ENCODE measurements at places on chromosomes 3 and 15.

GRCh38 chr3:133042778-133043177, 4.6 kb downstream of the TMEM108 start:
- no peak for DNase-seq

DNA sequence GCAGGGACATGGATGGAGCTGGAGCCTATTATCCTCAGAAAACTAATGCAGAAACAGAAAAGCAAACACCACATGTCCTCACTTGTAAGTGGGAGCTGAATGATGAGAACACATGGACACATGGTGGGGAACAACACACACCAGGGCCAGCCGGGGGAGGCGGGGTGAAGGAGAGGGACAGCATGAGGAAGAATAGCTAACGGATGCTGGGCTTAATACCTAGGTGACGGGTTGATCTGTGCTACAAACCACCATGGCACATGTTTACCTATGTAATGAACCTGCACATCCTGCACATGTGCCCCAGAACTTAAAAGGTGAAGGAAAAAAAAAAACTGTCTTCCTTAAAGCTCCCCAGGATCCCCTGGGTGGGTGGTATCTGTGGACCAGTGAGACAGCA, 87.1 kb downstream of the ADAMTS17 start:
- DNase-seq: no peak

GRCh38 chr15:22978691-22979237, 1.4 kb downstream of the CYFIP1 start:
- peak; percentile 78 for DNase-seq

- DNase-seq: peak; percentile 11
Measured at GRCh38 chr15:85500729-85501128, 120.3 kb downstream of the AKAP13 start.

DNA sequence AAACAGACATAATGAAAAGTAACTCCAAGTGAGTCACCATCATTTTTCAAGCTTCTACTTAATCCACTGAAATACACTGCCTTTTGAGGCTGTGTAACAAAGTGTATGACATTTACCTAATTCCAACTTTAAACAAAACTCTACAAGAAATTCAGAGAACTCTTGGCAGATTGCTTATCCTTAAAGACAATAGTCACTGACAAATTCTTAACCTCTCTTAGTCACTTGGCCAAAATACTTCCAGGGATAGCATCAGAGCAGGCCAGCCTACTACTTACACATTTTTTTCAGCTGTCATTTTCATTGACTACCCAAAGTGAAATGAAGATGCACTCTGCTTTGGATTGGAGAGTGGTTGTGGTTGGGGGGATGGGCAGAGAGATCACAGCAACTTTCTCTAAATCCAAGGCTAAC, 3.6 kb downstream of the WWTR1 start:
- DNase-seq: no peak

- no peak for DNase-seq
Measured at GRCh38 chr15:34241376-34242330, 16.8 kb downstream of the EMC4 start.

DNA sequence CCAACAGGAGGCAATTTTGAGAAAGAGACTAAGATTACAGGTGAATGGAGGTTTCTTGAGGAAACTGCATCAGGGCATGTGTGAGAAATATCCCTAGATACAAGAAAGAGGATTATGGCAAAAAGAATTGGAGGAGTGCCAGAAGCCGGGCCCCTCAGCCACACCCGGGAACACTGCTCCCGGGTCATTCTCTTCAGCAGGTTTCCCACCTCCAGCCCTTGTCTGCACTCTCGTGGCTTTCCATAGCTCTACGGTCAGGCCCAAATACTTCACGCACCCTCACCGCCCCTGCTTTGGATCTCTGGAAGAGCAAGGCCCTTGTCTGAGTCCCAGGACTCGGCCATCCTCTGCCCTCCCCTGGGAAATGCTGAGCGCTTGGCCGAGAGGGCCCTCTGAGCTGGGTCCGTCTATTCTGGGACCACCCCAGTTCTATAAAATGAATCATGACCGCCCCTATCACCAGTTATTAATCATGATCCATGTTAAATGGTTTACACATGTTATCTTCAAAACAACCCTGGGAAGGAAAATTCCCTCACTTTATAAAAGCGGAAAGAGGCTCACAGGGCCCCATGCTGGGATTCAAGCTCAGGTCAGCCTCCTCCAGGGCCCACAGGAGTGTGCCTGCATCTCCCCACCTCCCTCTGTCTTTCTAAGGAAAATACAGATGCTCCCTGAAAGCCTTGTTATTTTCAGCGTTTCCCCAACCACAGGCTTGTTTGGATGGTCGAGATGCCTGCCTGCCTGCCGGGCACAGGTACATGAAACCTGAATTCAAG, 38.8 kb upstream of the SPTBN5 start:
- no peak for DNase-seq

GRCh38 chr15:100314809-100315400, 26.9 kb downstream of the ADAMTS17 start:
- DNase-seq: no peak

DNA sequence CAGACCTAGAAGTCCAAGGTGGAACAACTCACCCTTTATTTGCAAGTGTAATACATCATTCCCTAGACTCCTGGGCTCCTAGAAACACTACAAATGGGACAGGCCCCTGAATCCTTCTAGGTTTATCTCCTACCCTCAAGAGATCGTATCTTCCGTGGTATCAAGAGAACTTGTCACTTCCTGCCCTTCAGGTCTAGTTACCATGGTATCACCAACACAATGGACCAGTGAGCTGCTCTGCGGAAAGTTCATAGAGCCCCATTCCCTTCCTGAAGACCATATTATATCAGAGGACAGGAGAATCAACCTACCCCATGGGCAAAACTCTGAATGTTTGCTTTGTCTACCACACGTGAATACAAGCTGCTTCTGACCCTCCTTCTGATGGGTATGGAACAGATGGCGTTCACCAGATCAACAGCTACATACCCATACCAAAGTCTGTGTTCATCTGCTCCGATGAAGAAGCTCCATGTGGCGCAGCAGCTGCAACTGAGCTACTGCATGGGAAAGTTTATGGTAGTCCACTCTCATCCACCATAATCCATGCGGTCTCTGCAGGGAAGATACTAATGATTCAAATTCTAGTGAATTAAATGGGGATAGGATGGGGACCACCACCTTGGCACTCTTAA, 84.6 kb upstream of the KLF13 start:
- DNase-seq: no peak

GRCh38 chr15:92391640-92392039, 2.0 kb upstream of the ST8SIA2 start:
- peak; percentile 25 for DNase-seq

GRCh38 chr3:12424635-12425319, 59.5 kb upstream of the TSEN2 start:
- no peak for DNase-seq

- DNase-seq: no peak
Measured at GRCh38 chr3:126399351-126399735, 4.6 kb downstream of the CFAP100 start.

GRCh38 chr3:156918746-156919145, 92.6 kb downstream of the LEKR1 start:
- no peak for DNase-seq

- no peak for DNase-seq
Measured at GRCh38 chr15:88872106-88872505, 23.2 kb downstream of the HAPLN3 start.

GRCh38 chr3:149233323-149233722, 11.7 kb upstream of the CP start:
- no peak for DNase-seq

DNA sequence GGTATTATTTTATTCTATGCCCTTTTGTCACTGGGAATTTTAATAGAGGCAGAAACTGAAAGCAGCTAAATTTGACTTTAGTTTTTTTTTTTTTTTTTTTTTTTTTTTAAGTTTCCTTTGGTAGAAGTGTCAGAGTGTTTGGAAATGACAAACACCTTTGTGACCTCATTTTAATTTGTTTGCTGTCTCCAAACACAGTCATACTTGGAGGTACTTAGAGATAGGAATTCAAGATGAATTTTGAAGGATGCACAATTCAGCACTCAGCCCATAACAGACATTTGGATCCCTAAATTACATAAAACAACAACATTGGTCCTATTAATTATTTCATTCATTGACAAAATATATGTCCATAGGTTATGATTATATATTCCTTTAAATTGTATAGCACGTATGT, 43.4 kb upstream of the NAALADL2 start:
- no peak for DNase-seq

DNA sequence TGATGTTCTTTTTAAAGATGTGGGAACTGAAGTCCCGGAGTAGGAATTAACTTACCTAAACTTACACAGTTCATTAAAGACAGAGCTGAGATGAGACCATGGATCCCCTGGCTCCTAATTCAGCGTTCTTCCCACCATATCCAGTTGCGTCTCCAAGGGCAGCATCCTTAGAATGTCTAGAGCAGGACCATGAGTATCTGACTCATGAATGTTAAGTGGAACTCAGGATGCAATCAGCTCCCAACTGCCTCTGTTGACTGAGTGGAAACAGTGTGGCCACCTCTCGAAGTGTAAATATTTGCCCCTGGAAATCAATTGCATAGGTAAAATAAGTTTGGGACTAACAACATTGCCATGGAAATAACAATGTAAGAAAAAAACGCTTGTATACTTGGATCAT, 2.5 kb downstream of the SNTN start:
- no peak for DNase-seq

GRCh38 chr15:31346367-31347066, 19.9 kb downstream of the KLF13 start:
- DNase-seq: no peak

DNA sequence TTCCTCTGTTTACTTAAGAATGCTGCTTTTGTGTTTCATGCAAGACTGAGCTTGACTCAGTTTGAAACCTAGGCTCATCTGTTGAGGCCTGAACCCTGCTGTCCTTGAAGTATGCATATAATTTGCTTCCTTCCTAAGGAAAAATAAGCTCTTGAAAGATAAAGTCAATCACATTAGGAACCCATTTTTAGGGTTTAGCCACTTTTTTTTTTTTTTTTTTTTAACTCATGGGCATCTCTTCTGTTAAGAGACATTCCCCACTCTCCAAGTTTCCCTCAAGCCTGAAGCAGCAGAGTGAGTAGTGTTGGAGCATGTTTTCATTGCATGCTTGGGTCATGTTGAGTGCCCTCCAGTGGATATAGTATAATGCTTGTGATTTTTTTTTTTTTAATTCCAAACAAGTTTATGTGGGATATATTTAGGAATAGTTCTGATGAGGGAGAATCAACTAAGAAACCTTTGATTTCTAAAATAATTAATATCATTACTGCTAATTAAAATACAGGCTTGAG, 3.6 kb downstream of the CTNNB1 start:
- DNase-seq: no peak

GRCh38 chr3:172101107-172101506, 61.7 kb downstream of the FNDC3B start:
- DNase-seq: no peak

DNA sequence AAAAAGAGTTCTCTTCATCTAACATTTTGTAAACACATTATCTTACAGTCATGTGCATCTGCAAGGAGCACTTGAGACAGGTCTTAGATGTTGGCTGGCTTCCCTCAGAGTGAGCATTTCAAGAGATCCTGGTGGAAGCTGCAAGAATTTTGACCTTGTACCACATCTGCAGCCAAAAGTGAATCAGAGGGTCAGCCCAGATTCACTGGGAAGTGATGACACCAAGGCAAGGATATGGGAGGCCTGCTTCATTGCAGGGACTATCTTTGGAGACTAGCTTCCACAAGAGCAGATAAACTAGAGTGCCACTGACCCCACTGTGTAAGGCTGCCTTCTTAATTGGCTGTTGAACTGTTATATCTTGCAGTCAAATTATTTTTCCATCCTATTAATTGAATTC, 21.3 kb upstream of the GADL1 start:
- no peak for DNase-seq

GRCh38 chr15:85030301-85030929, 48.8 kb downstream of the PDE8A start:
- DNase-seq: no peak

DNA sequence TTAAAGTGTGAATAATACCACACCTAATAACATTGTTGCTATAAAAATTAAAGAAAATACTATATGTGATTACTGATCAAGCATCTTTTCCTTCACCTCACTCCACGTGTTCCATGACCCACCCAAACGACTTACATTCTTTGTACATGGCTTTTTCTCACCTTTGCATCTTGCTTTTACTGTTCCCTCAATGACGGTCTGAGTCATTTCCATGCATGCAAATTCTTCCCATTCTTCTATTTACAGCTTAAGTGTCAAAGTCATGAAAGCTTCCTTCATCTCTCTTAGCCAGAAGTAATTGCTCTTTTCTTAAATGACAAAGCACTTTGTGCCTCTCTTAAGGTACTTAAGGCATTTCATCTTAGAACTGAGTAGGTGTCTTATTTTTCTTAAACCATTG, 64.0 kb downstream of the GREM1 start:
- peak; percentile 49 for DNase-seq

DNA sequence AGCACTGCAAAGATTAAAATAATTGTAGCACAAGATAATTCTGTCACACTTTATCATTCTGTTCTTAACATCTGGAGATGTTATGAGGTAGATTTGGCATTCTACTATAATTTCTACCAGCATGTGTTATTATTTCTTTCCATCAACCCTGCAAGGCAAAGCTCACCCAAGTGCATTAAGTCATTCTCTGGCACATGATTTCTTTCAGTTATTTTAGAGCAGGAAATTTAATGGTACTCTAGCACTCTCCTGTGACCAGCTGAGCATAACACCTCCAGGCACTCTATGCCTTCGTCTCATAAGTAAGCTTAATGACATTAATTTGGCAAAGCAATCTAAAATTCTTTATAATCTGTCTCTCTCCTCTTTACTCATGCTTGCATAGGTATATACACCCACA, 300.2 kb upstream of the GPR149 start:
- DNase-seq: no peak

DNA sequence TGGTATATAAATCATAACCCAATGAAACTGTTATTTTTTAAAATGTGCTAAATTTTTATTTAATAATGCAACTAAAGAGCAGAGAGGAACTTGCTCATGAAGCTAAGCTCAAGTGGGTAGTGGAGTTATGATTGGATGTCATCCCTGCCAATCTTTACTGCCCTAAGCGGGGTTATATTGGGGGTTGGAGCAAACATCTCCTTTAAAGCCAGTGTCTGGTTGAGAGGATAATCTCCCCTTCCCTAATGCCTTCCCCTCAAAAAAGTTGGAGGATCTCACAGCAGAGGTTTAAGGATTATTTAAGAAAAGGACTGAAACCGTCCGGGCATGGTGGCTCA, 32.1 kb upstream of the CLASP2 start:
- DNase-seq: no peak

GRCh38 chr3:149095487-149095886, 9.2 kb upstream of the HLTF start:
- DNase-seq: no peak

DNA sequence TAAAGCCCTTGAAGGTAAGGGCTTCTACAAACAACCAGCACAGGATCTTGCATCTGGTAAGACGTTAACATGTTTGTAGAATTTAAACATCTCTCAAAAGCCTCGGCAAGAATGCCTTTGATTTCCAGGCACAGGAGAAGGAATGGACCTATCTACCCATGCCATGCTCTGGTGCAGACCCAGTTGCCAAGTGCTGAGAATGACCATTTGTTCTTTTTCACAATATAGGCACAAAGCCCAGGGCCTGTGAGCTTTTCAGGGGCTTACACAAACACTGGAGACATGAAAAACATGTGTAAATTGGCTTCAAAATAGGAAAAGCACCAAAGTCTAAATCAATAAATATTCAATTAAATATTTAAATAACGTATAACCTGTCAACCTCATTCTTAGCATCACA, 266.9 kb upstream of the TTC14 start:
- no peak for DNase-seq
